ENCODE measurements at places on chromosomes 12 and 14. TPM values are rescaled to one million over a fixed set of nuclear protein-coding genes. Genes with fewer than 3 reads are reported as not detected.

DNA sequence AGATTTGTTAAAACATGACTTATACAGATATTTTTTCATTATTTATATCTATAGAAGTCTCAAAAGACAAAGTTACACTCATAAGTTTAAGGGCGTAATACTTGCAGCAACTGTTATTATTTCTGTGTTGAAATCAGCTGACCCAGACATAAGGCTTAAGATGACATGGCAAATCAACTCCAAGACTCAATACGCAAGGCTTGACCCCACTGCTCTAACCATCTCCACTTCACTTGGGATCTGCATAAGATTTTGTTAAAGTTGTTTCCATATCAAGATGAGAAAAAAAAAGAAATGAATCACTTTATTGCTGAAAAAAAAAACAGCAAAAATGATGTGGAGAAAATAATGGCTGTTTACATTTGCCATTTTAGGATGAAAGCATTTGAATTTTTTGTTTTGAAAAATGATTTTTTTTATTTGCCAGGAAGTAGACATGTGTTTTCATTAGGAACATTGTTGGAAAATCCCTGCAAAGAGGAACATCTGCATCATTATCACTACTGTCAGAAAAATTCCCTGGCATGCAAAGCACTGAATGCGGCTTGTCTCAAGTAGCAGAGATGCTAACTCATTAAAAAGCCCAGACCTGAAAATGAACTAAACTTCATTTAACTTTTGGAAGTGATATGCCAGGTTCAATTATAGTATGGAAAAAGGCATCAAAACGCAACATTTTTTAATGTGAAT lies 73.5 kb downstream of the LIN7A start:
- no peak for DNase-seq

Gene A2M
- 942 TPM for total RNA-seq

- DNase-seq: no peak
Observed at GRCh38 chr14:54169254-54169924, 212.8 kb upstream of the BMP4 start.

- DNase-seq: no peak
Observed at GRCh38 chr14:80624581-80624980, 317.0 kb downstream of the CEP128 start.

GRCh38 chr14:89269404-89269803 lies 147.6 kb downstream of the FOXN3 start:
- no peak for DNase-seq

Gene CISTR
- not detected for total RNA-seq

- no peak for DNase-seq
Observed at GRCh38 chr12:2183556-2184541, 131.1 kb downstream of the CACNA1C start.

DNA sequence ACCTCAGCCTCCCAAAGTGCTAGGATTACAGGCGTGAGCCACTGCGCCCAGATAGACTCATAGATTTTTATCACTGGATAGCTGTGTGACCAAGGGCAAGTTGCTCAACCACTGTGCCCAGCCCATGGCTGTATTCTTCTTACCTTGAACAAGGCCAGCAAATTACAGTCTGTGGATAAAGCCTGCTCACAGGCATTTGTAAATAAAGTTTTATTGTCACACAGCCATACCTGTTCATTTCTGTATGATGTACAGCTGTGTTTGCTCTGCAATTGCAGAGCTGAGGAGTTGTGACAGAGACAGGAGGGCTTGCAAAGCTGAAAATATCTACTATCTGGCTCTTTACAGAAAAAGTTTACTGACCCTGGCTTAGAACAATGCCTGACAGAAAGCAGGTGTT lies 35.2 kb upstream of the LHX5 start:
- no peak for DNase-seq

Gene TXNDC16
- 15.2 TPM for total RNA-seq

GRCh38 chr14:62776300-62776699 lies 269.0 kb downstream of the KCNH5 start:
- no peak for DNase-seq

DNA sequence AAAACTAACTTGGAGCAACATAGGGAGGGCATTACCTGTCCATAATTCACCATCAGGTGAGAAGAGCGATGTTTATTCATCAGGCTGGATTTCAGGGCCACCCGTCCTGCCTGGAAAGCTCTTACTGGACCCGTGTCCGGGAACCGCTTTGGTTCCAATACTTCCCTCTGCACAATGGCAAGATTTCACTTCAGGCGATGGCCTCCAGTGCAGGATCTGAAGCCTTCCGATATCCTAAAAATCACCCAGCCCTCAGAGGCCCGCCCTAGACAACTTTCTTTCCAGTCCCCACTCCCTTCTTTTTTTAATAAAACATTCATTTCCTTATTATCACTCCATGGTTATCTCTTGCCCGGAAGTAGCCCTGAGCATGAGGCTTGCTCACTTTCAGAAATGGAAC lies 92.5 kb downstream of the BCL11B start:
- no peak for DNase-seq

- DNase-seq: no peak
Observed at GRCh38 chr12:64691795-64692583, 67.2 kb downstream of the GNS start.

DNA sequence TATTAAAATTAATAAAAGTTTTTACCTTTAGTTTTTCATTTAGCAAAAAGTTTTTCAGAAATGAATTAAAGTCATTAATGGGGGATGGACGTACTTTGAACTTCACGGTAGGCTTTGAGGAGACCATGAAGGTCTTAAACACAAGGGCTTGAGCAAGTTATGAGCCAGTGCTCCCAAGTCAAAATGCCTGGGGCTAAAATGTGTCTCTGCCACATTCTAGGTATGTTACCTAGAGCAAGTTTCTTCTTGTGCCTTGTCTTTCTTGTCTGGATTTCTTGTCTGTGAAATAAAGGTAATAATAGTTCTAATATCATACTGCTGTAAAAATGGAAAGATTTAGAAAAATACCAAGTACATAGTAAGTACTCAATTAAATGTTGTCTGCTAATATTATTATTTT lies 132.7 kb upstream of the USP15 start:
- DNase-seq: no peak

- no peak for DNase-seq
Observed at GRCh38 chr14:102601378-102601925, 9.0 kb downstream of the RCOR1 start.

Gene PTHLH
- 8.3 TPM for total RNA-seq

DNA sequence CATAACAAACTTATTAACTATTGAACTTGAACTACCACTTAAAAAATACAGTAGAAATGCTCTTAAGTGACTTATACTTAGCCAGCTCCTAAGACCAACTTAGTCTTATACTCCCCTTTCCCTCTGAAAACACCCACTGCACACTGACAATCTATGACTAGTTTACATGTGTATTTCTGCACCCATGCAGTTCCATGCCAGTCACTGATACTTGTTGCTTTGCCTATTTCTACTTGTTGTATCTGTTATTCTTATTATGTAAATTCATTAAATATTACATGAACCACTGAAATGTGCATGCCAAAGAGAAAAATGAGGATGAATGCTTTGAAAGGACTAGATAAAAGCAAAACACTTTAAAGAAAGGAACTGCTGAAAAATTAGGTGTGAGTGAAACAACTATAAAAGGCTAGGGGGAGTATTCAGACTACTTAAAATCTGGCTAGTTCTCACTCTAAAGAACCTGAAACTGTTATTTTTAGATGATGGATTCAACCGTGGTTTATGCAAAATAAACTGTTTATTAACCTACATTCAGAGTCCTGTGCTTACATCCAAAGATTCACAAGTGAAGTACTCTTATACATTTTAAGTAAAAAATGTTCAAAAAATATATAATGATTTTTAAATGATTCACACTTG lies 74.7 kb downstream of the RPS6KA5 start:
- DNase-seq: no peak

DNA sequence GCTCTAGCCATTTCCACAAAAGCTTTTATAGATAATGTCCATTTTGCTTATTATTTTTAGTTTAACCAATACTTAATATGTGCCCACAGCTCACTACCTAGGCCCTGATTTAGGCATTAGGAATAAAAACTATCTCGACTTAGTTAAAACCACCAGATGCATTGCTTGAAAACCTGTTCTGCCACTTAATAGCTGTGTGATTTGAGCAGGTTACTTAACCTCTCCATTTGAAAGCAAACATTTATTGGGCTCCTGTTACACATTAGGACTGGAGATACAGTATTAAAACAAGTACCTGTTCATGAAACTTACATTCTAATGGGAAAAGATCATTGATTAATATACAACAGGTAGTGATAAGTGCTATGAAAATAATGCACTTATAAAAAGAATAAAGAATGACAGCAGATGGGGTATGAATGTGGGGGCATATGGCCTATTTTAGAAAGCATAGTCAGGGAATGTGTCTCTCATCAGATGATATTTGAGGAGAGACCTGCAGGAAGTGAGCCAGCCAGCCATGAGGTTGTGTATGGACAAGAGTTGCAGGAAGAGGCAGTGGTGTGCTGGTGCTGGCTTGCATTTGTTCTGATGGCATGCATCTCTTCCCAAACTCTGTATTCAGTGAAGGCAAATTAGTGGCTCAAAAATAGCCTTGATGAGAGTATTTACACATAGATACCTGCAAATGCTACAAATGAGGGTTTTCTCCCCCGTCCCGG lies 34.3 kb downstream of the NOPCHAP1 start:
- DNase-seq: no peak

Gene MIP
- total RNA-seq: not detected

- DNase-seq: peak; percentile 88
Observed at GRCh38 chr12:94186278-94187241, 38.2 kb downstream of the PLXNC1 start.

Gene CSRP2
- 28.8 TPM for total RNA-seq

DNA sequence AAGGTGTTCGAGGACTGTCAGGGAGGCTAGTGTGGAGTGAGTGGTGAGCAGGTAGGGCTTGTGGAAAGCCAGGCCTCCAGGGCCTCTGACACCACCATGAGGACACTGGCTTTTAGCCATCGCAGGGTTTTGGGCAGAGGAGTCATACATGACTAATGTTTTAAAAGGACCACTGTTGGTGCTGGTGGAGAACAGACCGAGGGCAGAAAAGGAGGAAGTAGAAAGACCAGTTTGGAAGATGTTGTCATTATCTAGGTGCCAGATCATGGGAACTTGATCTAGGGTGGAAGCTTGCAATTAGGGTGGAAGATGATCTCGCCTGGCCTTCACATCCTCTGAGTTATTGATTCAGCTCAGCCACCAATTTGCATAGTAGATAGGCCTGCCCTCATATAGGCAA lies 144.2 kb downstream of the C12orf75 start:
- DNase-seq: no peak

DNA sequence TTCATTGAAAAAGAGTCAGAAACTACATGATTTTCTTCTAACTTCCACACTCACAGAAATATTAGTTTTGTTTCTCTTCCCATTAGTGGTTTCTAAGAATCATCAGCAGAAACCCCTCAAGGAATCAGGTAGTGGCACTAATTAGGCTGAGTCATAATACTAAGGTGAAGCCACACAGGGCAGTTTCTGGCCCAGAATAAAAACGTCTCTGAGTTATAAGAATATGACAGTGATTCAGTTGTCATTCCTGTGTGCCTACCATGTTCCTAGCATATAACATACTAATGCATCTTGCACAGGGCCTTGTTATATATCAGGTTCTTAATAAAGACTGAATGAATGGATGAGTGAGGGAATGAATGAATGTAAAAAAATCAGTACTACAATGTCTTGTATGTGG lies 206.0 kb upstream of the PLEKHG7 start:
- no peak for DNase-seq

Gene NRL
- 2.9 TPM for total RNA-seq

- no peak for DNase-seq
Observed at GRCh38 chr12:52645982-52646381, 6.0 kb downstream of the KRT2 start.

- DNase-seq: peak; percentile 64
Observed at GRCh38 chr12:71780237-71780822, 25.7 kb downstream of the RAB21 start.

DNA sequence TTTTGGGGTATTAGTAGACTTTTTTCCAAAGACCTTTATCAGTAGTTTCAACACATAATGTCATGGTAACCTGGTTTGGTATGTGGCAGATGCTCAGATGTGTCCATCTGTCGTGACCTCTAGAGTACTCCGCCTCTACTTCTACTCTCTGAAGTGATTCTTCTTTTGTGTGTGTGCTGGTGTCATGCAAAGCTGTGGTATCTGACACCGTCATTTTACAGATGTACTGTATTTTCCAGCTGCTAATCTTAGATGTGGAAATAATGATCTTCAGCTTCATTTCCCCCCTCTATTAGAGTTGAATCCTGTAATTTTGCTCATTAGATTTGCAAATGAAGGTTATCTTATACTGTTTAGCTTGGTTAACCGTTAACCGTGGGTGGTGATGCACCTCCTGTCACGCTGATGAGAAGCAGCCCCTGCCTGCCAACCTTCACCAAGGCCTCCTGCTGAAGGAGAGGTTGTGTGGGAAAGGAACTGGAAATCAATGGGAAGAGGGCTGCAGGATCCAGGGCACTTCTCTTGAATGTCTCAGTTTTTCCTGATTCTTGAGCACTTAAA lies 222.4 kb upstream of the AMIGO2 start:
- no peak for DNase-seq

DNA sequence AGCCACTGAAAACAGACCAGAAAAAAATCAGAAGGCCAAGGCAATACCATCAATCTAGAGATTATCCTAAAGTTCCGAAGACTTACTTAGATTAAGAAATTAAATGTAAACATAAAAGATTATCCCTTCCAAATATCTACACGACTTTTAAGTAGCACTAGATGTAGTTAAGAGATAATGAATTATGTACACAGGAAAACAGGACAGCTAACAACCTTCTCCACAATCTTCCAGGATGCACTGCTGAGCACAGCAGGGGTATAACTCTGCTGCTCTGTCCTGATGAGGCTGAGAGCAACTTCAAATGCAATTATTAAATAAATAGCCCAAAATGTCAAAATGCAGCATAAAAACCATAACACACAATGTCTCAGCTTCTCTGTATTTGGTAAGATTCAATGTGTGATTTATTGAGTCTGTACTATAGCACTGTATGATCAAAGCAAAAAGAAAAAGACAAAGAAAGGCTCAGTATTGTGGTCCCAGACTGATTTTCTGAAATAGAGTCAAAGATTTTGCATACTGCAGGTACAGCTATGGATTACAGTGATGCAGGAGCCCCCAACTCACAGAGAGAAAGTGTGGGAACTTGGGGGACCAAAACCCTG lies 56.9 kb downstream of the TMTC1 start:
- DNase-seq: no peak

DNA sequence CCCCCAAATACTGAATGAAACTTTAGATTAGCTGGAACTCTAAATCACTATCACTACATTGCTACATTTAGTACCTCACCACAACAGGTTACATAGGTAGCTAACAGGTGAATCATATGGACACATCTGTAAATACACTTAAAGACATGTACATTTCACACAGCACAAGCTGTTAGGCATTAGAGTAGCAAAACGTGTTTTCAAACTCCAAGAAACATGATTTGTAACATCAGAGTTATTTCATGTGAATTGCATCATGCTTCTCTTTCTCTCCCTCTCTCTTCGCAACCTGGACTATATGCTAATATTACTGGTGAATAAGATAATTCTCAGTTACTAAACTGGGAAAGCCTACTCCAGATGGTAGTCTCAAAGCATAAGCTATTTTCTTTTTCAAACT lies 4.3 kb downstream of the SEL1L start:
- DNase-seq: no peak

Gene POTEG
- total RNA-seq: not detected

Gene NIN
- 48.2 TPM for total RNA-seq

- DNase-seq: peak; percentile 75
Observed at GRCh38 chr12:85836197-85837090, at the start of gene RASSF9. Gene RASSF9, minus strand, starts transcription at chr12:85836409. Its CDS starts 208 bp downstream, at chr12:85836201.
